ENCODE measurements at places on chromosomes 6 and 20.

DNA sequence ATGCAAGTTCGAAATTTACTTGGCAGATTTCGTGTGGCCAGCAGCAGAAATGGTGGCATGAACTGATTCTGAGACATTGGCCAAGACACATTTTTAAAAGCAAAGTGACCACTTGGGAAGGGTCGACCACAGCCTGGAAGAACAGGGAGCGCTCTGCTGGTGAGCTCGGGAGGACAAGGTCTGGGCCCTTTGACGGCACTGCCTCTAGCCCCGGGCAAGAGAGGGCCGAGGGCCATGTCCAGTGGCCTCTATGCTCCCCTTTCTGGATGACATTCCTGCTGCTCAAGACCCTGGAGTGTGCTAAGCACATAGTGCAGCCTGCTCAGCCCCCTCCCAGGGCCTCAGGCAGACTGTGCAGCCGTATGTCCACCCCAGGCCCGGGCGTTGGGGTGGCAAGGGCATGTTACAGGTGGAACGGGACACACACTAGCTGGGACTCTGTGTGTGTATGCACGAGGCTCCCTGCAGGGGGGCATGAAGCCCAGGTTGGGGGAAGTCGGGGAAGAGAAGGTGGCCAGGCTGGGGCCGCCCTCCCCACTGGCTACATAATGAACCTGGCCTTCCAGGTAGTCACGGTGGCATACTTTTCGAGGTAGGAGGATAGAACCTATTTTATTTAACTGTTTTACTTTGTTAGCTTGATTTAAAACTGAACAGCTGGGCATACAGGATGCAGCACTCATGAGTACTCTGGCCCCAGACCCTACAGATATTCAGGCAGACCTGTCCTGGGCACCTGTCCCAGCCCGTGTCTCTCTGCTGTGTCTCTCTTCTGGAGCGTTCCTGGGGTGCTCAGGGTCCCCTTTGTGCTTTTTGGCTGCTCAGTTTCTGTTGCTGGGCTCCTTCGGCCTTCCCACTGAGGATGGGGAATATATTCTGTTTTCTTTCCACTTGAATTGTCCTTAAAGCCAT lies 6.4 kb downstream of the SYNJ2 start:
- no peak for DNase-seq

- DNase-seq, result no peak
These were observed 214.4 kb downstream of the ALDH8A1 start for GRCh38 chr6:134735461-134735860.

- DNase-seq, result no peak
These were observed 212.6 kb downstream of the MAFB start for GRCh38 chr20:40476461-40476860.

DNA sequence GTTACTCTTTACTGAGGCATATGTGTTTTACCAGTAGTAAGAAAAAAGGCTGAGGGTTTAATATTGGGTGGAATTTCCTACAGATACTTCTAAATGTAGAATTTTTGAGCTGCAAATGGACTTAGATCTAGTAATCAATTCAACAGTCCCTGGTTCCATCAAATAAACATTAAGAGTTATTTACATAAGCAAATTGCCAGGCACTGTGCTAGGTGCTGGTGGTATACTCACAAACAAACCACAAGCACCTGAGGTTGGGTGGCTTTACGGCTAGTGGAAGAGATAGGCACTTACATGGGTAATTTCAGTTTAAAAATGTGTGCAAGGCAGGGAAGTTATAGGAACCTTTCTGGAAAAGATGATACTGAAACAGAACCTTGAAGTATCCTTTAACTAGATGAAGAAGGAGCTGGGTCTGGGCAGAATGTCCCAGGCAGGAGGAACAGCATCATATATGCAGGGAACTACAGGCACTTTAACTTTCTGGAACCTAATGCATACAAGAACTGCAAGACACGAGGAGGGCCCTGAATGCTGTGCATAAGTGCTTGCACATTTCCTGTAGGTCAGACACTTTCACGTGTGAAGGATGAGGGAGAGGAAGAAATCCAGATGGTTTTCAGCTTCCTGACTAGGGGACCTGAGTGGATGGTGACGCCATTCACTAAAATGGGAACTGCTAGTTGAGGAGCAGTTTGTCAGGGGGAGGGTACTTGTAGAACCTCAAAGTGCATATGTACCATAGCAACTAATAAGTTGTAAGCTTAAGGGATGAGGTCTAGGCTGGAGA lies 4.5 kb downstream of the CCN6 start:
- DNase-seq, result no peak

DNA sequence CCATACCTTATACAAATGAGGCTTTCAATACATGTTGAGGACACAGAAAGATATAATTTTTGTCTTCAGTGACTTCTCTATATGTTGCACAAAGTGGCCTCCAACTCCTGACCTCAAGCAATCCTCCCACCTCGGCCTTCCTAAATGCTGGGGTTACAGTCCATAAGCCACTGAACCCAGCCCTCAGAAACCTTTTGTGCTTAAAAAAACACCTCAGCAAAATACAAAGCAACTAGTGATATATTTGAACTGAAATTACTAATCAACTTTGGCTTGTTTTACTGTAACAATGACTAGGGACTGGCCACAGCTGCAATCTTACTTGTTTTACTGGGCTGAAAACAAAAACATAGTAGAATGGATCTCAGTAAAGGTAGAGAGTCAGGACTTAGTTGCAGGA lies 3.2 kb upstream of the ZNF184 start:
- DNase-seq, result no peak

Measured in DMS 273 treated with DMSO at 0.1 percent for 48 hours (cell line).